Activated CD4-positive, CD25-positive, alpha-beta regulatory T cell treated with anti-CD3 and anti-CD28 coated beads, Interleukin-2, amount 50 U/mL, for 16 hours (primary cell): ENCODE measurements at places on chromosomes 16 and 17.
A peak's percentile ranks its signal among the peaks of the same experiment; 100 is the strongest.

DNA sequence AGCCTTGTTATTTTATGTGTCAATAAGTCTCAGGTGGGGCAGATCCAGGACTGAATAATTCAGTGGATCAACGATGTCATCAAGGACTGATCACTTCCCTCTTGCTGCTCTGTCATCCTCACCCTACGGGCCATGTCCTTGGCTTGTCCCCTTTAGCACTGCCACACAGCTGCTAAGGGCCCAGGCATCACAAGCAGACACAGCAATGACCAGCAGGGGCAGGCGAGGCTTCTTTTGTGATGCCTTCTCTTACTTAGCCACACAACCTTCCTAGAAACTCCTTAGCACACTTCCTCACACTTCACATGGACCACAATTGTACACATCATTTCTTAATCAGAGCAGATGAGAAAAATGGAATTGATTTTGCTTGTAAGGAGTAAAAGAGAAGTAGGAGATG, 356.3 kb upstream of the SOX9 start:
- DNase-seq: no peak

DNA sequence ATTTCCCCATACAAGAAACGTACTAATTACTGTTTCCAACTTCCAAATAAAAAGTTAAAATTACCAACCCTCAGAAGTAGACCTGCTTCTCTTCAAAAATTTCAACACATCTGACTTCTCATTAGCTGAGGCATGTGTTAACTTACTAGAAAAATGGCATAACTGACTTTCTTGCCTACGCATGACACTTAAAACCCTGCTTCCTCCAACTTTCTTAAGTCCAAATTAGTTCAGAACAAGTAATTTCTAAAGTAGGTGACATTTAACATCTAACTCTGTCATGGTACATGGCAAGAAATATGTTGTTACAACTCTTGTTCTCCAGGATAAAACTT, 6.7 kb downstream of the USP7 start:
- no peak for DNase-seq

GRCh38 chr16:1571012-1571671, 37.7 kb downstream of the TMEM204 start:
- no peak for DNase-seq

GRCh38 chr17:82663381-82664275, 15.4 kb upstream of the WDR45B start:
- no peak for DNase-seq

GRCh38 chr17:65099941-65100315, 37.2 kb upstream of the RGS9 start:
- peak; percentile 58 for DNase-seq
